Stimulated activated CD8-positive, alpha-beta memory T cell treated with anti-CD3 and anti-CD28 coated beads, Interleukin-12 subunit alpha, Interleukin-12 subunit beta, amount 100 ng/mL, for 4 hours (primary cell): ENCODE measurements at places on chromosomes 4 and X.

- no peak for DNase-seq
Observed at GRCh38 chr4:17082186-17082585, 183.7 kb upstream of the LDB2 start.

DNA sequence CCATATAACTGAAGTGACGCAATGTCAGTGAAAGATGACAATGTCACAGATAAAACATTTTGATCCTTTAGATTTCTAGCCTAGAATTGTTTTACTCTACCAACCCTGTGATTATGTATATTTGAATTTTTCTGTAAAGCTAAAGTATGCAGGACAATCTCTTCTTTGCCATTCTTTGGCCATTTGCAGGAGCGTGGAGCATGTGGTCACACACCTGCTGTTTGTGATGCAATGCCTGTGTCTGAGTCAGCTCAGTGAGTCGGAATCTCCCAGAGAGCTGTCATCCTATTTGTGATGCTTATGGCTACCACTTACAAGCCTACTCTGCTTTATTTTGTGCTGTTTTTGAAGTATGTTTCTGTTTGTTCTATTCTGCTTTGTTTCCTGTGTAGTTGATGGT is 214.5 kb downstream of the NAF1 start:
- no peak for DNase-seq

GRCh38 chr4:159177265-159178150 is 74.6 kb downstream of the RAPGEF2 start:
- DNase-seq = no peak

DNA sequence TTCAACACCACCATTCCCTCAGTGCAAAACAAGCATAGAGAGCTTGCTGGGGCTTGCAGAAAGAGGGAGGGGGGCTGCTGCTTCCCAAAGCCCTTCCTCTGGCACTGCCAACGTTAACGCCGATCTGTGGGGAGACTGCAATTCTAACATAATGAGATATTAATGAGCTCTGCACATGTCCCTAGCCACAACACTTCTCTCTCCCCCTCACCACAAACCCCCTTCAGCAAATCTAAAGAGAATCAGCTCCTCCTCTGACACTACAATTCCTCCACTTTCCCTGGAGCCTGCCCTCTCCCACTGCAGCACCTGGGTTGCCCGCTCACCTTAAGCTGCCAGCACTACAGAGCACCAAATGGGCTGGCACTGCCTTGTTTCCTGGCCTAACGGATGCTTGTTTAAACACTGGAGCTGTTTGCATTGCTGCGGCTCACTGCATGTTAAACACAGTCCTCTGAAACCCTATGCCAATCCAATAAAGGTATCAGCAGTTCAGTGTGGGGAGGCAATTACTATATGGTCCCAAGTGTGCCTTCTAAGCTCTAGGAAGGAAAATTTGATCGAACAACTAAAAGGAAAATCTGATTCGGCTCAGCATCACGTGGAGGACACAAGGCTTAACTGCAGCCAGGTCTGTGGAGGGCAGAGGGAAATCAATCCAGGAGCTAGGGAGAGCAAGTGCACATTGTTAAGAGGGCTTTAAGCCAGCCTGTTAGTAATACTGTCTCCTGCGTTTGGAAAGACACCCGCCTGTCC is 232.4 kb downstream of the MAML3 start:
- DNase-seq = no peak

DNA sequence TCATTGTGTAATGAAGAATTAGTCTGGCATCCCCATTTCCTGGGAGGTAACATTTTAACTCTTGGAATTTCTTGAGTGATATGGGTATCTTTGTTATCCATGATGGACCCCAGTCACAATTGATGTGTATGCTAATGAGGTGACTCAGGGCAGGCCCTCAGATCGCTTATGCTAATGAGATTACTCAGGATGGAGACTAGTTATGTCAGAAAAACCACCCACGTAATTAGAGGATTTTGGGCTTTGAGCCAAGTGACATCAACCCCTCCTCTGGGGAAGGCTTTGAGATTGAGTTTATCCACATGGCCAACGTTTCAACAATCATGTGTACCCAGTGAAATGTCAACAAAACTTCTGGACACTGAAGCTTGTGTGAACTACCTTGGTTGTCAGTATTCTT is 772.7 kb downstream of the STPG2 start:
- DNase-seq = no peak

DNA sequence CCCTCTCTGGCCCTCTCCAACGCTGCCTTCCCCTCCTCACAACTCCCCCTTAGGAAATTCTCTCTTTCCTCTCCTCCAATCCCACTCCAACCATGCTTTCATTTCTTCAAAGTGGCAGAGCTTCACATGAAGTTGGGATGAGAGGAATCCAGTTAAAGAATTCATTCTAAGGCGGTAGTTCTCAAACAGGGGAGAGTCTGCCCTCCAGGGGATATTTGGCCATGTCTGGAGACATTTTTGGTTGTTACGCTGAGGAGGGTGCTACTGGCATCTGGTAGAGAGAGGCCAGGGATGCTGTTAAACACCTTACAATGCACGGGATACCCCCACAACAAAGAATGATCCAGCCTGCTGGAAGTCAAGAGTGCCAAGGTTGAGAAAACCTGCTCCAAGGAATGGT is 40.5 kb upstream of the PHKA2 start:
- DNase-seq = no peak

- no peak for DNase-seq
Observed at GRCh38 chrX:105876658-105877057, 54.3 kb downstream of the NRK start.

- no peak for DNase-seq
Observed at GRCh38 chr4:54961357-54961975, 163.9 kb downstream of the KDR start.

GRCh38 chr4:174523025-174523693 is 871 bp upstream of the HPGD start:
- DNase-seq = no peak

- DNase-seq = no peak
Observed at GRCh38 chr4:138178566-138178965, 63.6 kb downstream of the SLC7A11 start.

DNA sequence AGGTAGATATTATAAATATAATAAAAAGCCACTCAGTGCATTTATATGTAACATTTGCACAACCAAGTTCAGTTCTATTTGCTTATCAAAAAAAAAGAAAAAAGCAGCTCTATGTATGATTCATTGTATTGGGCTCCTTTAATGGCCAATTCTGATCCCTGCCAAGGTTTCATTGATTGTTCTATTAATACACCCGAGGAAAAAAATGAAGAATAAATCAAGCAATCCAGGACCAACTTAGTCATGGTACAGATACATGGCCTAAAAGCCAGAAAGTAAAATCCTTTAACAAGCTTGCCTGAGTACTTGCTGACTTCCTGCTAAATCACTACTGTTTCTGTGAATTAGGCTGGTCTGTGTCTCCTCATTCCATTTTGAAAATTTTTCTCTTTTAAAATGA is 77.6 kb upstream of the PCDH7 start:
- no peak for DNase-seq

GRCh38 chr4:138655985-138656384 is 359.6 kb upstream of the NOCT start:
- no peak for DNase-seq

GRCh38 chr4:5955201-5955821 is 62.4 kb upstream of the CRMP1 start:
- DNase-seq = no peak

GRCh38 chrX:132270699-132271098 is 51.5 kb upstream of the RAP2C start:
- no peak for DNase-seq

DNA sequence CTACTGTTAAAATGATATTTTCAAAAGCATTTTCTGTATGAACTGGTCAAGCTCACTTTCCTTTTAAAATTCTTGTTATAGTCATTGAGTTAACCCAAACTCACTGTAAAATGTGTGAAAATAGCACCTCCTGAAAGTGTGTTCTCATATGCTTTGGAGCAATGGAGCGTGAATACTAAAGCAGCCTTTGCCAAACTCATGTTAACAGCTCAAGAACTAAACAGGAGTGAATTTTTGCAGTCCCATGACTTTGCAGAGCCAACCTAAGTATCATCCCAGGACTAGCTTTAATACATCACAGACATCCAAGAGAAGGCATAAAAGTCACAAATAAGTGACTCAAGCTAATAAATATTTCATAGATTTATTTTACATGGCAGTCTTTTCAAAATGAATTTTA is 2.3 kb downstream of the AMMECR1 start:
- no peak for DNase-seq

DNA sequence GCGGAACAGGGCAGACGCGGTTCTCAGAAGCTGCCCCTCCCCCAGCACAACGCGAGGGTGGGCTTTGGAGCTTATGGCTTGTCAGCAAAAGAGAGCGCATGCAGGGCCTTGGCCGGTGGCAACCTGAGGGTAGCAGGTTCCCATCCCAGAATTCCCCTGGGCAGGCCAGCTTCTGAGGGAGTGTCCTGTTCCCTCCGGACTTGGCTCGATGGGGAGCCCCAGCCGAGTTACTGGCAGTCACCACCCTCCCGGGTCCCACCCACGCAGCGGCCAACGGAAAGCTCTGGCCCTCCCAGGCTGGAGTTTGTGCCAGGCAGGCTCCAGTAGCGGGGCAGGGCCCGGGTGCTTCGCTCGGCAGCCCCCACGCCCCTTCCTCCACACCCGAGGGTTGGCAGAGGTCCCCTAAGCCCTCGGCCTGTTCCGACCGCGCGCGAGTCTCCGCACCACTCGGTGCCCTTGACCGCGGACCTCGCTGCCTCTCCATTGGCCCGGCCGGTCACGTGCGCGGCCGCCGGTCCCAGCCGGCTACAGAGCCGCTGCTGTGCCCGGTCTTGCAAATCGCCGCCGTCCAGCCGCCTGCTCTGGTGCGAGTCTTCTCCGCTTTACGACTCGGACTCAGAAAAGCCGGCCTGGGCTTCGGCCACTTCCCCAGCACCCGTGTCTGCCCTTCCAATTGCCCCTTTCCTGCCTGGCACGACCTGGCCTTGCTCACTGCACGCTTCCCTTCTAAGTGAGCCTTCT is 20.9 kb upstream of the MTM1 start:
- no peak for DNase-seq

GRCh38 chr4:80295336-80295735 is 28.9 kb downstream of the FGF5 start:
- no peak for DNase-seq
